ENCODE measurements at places on chromosomes 5 and 9.

GRCh38 chr5:151110122-151110681 is 29.4 kb upstream of the TNIP1 start:
- DNase-seq = no peak

DNA sequence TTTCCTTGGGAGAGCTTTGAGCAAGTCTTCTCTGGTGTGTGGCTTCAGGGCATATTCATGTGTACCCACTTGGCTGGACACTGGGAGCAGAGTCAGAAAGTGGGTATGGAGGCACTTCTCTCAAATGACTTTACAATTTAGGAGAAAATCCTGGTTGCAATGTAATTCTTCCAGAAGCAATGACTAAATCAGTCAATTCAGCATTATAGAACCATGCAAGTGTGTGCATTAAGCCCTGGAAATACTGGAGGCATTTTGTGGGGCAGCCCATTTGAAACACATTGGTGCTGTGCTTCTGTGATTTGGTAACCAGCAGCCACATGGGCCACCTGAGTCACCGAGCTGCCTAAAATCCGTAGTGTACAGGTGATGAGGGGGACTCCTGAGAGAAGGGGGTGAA is 94.6 kb upstream of the TAS2R1 start:
- no peak for DNase-seq

DNA sequence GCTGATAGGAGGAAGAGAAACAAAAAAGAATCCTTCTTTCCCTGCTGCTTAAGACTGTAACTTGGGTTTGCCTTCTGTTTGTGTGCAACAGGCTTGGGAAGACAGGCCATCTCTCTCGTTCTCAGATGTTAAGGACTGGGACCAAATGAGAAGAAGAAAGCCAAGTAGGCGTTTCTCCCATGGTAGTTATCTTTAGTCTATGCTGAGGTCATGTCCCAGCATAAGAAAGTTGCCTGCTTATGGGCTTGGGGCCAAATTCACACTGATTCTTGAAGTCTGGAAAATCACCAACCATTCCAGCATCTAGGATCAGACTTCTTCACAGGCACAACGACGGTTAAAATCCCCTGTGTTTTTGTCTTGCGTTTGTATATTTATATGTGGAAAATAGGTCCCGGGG is 44.2 kb upstream of the PALM2AKAP2 start:
- no peak for DNase-seq

DNA sequence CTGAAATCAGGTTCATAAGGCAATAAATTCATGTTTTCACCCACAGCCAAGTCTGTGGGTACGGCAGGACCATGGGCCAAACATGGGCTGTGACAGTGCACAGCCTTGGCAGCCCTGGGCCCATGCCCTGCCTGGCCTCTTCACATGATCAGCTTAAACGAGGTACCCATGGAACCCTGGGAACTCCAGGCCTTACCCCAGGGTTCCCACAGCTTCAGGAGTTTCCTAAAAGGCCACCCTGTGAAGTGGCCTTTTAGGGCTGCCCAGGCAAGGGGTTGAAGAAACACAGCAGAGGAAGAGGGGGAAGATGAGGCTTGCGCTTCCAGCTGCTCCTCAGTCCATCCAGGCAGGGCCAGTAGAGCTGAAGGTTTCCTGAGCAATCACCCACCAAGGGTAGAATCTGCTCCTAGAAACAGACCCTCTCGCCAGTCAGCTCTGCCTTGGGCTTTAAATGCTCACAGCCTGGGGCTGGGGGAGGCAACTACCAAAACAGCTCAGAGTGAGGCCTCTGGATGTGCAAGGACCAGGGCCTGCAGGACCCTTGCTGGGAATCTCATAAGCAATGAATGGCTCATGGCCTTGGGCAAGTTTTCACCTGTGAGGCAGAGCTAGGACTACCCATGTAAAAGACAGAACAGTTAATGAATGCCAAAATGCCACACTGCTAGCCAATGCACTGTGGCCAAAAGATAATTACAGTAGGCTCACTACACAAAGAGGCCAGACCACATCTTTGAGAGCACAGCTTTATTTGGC is 79.3 kb upstream of the LRRTM2 start:
- DNase-seq = no peak

GRCh38 chr5:150156027-150156368 is 353 bp upstream of the PDGFRB start:
- DNase-seq = no peak

DNA sequence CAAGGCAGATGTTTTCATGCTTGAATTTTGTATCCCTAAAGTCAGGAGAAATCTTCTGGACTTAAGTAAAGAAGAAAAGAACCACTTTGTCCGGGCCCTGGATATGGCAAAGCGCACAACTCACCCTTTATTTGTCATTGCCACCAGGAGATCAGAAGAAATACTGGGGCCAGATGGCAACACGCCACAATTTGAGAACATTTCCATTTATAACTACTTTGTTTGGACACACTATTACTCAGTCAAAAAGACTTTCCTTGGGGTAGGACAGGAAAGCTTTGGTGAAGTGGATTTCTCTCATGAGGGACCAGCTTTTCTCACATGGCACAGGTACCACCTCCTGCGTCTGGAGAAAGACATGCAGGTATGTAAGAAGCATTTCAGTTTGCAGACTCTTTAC is 2.3 kb downstream of the TYRP1 start:
- peak; percentile 38 for DNase-seq

DNA sequence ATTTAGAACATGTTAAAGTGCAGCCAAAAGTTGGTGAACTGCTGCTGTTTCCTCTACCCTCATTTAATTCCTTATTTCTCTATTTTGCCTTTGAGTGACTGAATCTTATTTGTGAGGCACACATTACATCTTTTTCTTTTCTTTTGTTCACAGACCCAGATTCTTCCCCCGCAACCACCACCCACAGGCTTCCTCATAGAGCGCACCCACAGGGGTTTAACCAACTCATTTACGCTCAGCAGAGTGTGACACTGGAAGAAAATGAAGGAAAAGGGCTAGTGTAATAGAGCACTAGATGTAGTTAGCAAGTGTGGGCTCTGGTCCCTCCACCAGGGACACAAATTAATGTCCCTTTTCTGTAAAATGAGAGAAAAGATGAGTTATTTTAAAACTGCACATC is 200.7 kb downstream of the PARP8 start:
- no peak for DNase-seq

- DNase-seq = no peak
These were observed 67.9 kb upstream of the TTC23L start for GRCh38 chr5:34771076-34771475.

DNA sequence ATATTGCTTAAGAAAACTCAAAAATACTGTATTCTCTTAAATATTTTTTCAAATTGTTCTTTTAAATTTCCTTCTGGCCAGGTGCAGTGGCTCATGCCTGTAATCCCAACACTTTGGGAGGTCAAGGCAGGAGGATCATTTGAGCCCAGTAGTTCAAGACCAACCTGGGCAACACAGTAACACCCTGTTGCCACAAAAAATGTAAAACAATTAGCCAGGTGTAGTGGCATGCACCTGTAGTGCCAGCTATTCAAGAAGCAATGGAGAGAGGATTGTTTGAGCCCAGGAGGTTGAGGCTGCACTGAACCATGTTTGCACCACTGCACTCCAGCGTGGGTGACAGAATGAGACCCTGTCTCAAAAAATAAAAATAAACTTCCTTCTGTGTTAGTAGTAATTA is 94.3 kb downstream of the STRBP start:
- no peak for DNase-seq

DNA sequence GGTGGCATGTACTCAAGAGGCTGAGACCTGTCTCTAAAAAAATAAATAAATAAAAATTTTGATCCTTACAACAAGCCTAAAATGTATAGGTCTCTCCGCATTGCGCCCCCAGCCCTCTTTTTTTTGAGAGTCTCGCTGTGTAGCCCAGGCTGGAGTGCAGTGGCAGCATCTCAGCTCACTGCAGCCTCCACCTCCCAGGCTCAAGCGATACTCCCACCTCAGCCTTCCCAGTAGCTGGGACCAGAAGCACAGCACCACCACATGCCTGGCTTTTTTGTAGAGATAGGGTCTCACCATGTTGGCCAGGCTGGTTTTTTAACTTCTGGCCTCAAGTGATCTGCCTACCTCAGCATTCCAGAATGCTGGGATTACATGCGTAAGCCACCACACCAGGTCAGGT is 2.2 kb upstream of the GARIN3 start:
- DNase-seq = no peak

DNA sequence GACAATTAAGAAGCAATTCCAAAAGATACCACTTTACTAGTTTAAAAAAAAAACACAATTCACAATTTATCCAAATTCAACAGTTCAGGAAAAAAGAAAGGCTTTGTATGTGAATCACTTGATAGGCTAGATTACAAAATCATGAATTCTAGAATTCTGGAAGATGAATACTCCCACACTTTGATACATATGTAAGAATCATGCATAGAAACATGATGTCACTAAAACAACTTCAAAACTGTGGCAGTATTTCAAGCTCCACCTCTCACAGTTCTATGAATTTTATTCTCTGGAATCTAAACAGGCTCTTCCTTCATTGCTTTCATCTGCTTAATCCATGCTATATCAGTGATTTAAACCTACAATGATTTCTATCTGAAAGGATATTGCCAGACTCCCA is 51.0 kb downstream of the GNAQ start:
- peak; percentile 79 for DNase-seq

DNA sequence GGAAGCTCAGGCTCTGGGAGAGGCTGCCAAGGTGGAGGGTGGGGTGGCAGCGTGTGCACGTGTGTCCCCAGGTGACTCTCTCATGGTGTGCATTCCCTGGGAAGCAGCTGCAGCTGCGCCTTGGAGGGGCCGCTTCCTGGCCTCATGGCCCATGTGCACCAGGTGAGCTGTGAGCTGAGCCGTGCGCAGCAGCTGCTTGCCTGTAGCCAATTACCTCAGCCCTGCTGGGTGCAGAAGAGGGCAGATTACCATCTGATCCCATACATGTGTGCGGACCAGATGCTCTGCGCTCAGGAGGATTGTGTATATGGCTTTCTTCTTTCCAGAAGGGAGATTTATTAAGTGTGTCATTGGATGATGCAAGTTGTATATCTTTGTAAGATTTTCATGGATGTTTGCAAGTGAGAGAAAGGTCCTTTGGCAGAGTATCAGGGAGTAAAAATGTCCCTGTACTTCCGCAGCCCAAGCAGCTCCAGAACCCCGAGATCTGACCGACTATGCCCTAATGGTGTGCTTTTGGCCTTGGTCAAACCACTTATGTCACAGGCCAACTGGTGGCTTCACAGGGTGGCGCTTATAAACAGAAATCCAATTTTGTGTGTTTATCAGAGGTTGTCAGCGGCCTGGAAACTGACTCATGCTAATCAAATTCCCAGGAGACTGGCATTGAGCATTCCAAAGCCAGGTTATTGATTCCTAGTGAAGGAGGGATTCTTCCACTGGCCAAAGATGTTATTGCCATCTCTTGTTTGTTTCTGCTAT is 229.3 kb downstream of the GOLPH3 start:
- no peak for DNase-seq

DNA sequence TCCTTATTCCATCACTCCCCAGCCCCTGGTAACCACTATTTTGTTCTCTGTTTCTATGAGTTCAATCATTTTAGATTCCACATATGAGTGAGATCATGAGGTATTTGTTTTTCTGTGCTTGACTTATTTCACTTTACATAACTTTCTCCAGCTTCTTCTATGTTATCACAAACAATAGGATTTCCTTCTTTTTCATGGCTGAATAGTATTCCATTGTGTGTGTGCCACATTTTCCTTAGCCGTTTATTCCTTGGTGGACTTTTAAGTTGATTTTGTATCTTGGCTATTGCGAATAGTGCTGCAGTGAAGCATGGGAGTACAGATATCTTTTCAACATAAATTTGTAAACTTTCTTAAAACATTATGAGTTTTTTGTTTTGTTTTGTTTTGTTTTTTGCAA is 15.1 kb downstream of the SYK start:
- no peak for DNase-seq

DNA sequence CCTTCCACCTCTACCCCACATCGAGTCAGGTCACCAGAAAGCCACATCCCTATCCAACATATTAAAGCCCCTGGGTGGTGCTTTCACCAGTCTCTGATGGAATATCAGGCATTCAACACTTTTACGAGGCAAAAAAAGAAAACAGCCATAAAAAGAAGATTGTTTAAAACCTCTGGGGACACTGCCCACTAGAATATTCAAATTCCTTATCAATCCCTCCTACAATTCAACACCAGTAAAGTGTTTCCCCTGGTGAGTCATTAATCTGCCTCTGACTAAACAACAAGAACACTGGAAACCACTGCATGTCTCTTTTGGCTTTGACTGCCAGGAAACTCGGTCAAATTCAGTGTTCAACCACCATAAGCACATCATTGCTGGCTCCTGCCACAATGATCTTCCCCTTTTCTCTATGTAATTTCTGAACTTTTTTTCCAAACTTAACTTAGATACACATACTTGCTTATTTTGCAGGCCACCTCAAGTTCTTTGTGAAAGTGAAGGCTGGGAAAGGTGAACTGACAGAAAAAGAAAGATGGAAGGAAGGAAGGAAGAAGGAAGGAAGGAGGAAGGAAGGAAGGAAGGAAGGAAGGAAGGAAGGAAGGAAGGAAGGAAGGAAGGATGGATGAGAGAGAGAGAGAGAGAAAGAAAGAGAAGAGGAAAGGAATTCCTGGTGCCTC is 105.3 kb downstream of the PAX5 start:
- peak; percentile 69 for DNase-seq

- DNase-seq = no peak
These were observed 10.1 kb upstream of the THBS4 start for GRCh38 chr5:80025069-80025468.

DNA sequence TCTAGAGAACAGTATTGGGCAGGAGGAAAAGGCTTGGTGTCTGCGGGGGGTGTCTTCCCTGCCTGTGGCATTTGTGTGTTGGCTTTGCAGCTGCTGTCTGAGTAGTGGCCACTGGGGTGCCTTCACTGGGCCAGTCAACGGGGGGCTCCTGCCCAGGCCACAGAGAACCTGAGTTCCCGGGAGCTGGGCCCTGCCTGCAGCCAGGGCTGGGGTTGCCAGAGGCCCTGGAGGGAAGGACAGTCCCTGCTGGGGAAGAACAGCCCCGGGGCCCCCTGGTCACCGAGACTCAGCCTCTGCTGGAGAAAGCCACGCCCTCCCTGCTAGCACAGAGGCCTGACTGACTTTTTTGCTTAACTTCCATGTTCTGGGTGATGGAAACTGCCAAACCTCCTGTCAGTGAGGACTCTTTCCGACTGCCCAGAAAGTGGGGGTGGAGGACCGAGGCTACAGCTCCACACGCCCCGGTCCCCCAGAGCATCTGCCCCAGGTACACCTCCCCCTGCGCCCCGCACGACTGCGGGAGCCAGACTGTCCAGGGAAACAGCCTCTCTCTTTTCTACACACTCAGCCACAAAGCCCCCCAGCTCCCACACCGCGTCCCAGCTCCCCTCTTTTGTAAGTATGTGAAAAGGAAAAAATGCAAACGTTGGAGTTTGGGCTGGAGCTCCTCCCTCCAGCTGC is 133.4 kb downstream of the DAB2IP start:
- no peak for DNase-seq

GRCh38 chr5:132301344-132302271 is 7.4 kb downstream of the SLC22A4 start:
- DNase-seq = no peak

DNA sequence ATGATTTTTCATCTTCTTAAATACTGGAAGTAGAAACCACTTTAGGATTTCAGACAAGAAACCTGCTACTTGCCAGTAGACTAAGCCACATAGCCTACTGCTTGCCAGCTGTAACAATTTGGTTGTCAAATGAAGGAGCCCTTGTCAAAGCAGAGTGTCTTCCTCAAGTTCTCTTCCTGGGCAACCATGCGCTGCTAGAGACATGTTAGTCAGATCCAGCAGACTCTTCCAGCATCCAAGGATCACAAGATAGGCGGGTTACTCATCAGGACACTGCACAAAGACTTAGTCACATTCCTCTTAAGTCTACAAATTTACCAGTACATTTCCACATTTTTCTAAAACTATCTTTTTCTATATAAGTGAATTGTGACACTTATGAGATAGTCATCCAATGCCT is 24.4 kb downstream of the SKIC3 start:
- peak; percentile 87 for DNase-seq
